ENCODE measurements at places on chromosomes 7 and 10.

GRCh38 chr10:131419797-131420196 is 108.3 kb upstream of the TCERG1L start:
- DNase-seq: no peak

- DNase-seq: peak; percentile 59
These were observed 8.7 kb downstream of the ECD start for GRCh38 chr10:73159038-73159648.

DNA sequence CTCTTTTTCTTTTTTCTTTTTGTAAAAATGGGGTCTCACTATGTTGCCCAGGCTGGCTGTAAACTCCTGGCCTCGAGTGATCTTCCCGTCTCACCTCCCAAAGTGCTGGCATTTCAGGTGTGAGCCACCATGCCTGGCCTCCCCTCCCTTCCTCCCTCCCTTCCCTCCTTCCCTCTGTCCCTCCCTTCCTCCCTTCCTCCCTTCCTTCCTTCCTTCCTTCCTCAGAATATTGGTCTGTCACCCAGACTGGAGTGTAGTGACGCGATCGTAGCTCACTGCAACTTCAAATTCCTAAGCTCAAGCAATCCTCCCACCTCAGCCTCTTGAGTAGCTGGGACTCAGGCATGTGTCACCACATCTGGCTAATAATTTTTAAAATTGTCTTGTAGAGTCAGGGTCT is 8.4 kb downstream of the AGAP3 start:
- DNase-seq: no peak

- no peak for DNase-seq
These were observed 609.1 kb upstream of the IGFBP3 start for GRCh38 chr7:46530081-46530750.

GRCh38 chr7:81301815-81302214 is 383.0 kb upstream of the SEMA3C start:
- DNase-seq: no peak

All from CD8-positive, alpha-beta memory T cell (primary cell).